ENCODE measurements at places on chromosomes 13 and 19.
A peak's percentile ranks its signal among the peaks of the same experiment; 100 is the strongest.

GRCh38 chr13:99860745-99861144 is 110.8 kb downstream of the ZIC5 start:
- no peak for DNase-seq

DNA sequence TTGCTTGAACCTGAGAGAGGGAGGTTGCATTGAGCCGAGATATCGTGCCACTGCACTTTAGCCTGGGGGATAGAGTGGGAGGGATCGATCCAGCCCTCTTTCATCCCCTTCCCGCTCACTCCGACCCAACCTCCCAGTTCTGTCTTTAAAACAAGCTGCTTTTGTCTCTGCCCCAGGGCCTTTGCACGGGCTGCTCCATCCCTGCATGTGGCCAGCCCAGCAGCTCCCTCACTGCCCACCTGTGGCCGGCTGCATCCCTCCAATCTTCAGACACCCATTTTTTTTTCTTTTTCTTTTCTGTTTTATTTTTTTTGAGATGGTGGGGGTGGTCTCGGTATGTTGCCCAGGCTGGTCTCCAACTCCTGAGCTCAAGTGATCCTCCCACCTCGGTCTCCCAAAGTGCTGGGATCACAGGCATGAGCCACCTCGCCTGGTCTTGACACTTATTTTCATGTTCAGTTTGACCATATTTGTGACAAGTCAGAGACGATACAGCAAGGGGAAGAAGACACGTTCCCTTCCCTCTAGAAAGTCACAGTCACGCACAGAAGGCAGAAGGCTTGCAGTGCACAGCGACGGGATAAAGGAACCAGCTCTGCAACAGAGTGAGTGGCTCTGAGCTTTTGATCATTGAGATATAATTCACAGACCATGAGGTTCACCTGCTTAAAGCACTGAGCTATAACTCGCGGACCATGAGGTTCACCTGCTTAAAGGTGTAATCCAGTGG is 31.8 kb downstream of the EFNA2 start:
- no peak for DNase-seq

GRCh38 chr13:112690283-112690929 is 568 bp downstream of the ATP11A start:
- DNase-seq, result peak; percentile 19

DNA sequence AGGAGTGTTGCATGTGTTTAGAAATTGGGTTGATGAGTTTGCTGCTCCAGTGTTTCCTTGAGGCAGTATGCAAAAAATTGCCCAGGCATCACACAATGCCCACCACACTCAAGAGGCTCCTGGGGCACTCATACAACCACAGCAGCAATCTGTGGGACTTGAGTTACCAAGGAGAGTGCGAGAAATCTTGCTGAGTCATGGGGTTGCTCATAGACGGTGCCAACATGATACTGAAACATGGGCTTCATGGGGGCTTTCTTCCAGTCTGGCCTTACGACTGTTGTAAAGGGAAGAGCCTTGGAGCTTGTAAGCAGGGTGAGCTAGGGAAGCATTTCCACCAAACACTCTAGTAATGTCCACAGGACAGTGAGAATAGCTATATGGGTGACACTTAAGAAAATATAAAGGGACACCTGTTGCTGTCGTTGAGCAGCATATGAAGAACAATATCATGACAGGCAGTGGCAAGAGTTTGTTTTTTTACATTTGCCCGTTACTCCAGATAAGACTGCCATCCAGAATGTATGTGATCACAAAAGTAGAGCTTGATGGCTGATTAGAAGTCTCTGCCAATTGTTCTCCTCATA is 1237.4 kb downstream of the UQCRFS1 start:
- no peak for DNase-seq

- no peak for DNase-seq
These were observed 27.2 kb downstream of the FOXO1 start for GRCh38 chr13:40639221-40639681.

DNA sequence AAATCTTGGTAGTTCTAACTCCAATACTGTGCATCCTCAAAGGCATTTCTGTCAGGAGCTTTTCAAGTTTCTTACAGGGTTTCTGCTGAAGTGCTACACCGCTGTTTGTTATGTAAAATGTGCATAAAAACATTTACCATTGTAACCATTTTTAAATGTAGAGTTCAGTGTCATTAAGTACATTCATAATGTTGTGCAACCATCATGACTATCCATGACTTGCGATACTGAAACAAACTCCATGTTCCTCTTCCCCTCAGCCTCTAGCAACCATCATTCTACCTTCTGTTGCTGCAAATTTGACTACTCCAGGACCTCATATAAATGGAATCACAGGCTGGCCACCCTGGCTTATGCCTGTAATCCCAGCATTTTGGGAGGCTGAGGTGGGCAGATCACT is 14.4 kb upstream of the SLC25A42 start:
- DNase-seq, result no peak
